Foreskin keratinocyte (primary cell): ENCODE measurements at places on chromosomes 2 and 18.

DNA sequence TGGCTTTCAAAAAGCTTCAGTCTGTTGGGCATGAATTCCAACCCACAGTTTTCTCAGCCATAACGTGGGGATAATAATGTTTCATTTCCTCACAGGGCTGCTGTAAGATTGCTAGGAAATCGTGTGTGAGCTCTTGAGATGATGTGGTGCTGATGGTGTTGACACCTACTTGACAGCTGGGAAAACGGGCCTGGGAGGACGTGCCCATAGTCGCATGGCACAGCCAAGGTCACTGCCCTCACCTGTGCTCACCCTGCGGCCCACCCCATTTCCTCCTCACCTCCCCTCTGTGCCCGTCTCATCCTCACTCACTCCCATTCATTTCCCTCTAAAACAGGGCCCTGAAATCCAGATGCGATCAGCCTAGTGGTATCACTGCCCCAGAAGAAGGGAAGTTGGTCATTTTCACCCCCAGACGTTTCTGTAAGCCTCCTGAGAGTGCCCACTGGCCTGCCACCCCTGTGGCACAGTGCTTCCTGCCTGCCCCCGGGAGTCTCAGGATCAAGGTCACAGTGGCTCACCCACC, 33.0 kb downstream of the DPYSL5 start:
- no peak for DNase-seq

GRCh38 chr18:33836564-33836963, 258.5 kb downstream of the ASXL3 start:
- no peak for DNase-seq

- no peak for DNase-seq
These were observed 419.2 kb upstream of the CYRIA start for GRCh38 chr2:17084877-17085276.

GRCh38 chr2:96815326-96816126, 542 bp upstream of the CNNM3 start:
- peak; percentile 33 for DNase-seq

- DNase-seq = peak; percentile 78
These were observed 216.0 kb downstream of the TGIF1 start for GRCh38 chr18:3665780-3666525.

GRCh38 chr18:59079264-59079663, 60.4 kb upstream of the SEC11C start:
- no peak for DNase-seq

- no peak for DNase-seq
These were observed 123.3 kb downstream of the CCBE1 start for GRCh38 chr18:59573962-59574361.

GRCh38 chr2:20803974-20804373, 18.9 kb downstream of the LDAH start:
- no peak for DNase-seq
